GM23338 (cell line): ENCODE measurements at places on chromosomes 7 and 10. TPM values are rescaled to one million over a fixed set of nuclear protein-coding genes. Genes with fewer than 3 reads are reported as not detected.

DNA sequence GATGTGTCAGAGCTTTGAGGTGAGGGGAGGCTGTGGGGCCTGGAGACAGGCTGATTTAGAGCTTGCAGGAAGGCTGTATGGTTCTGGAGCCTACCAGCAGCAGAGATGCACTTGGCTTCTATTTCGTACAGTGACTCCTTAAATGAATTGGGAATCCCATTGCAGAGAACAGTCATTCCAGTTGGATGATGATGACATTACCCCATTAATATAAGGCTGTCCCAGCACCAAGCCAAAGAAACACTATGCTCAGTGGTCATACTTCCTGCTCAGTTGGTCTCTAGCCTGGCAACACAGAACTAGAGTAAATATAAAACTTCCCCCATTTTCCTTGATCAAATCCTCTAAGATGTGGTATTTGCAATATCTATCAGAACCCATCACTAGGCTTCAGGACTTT lies 5.7 kb upstream of the CLEC5A start:
- DNase-seq = no peak

GRCh38 chr10:108956149-108956548 lies 967.2 kb downstream of the XPNPEP1 start:
- no peak for DNase-seq

Gene C7orf33
- total RNA-seq = not detected in 2 replicates

DNA sequence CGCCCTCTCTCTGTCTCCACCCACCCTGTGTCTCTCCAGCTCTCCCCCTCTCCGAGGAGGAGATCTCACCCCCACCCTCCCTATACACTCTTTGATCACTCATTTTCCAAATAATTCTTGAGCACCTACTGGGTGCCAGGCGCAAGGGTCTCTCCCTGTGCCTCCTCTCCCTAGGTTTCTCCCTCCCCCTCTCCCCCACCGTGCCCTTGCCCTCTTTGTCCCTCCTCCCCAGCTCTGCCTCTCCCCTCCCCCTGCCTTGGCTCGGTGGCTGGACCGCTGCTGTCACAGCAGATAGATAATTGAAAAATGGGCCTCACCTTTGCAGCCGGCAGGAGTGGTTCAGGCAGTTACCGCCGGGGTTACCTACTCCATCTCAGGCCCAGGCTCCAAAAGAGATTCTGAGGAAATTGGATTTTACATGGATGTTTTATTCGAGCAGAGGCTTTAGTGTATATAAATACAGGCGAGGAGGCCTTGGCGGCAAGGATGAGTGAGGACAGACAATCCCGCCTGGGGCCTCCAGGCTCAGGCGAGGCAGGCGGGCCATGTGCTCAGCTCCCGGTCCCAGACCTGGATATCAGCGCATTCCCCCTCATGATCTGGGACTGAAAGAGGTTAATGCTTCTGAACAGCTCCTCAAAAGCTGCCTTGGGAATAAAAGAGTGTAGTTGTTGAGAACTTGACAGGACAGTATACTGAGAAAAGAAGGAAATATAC lies 60.8 kb upstream of the BTRC start:
- peak; percentile 55 for DNase-seq

- no peak for DNase-seq
These were observed 6.8 kb downstream of the HILPDA start for GRCh38 chr7:128462460-128462859.

Gene GJD4
- 0.35 TPM in 1 of 2 replicates, not detected in the other for total RNA-seq

Gene OPN1SW
- total RNA-seq = not detected in 2 replicates

Gene SLC26A3
- not detected in 2 replicates for total RNA-seq

- DNase-seq = no peak
These were observed 35.3 kb upstream of the PFKFB3 start for GRCh38 chr10:6167456-6167855.

DNA sequence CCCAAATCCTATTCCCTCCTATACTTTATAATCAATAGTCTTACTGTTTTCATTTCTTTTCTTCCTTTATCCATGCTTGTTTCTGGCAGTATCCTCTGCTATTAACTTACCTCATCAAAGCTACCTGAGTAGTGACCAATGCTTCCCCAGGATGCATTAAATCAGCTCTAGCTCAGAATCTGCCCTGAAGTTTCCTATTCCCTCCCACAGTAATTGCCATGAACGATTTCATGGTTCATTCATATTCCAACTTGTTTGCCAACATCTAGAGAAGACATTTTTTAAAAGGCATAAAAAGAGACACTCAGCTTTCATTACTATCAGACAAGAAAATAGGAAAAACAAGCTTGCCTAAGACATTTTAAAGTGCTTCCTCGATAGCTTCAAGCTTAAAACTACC lies 42.3 kb downstream of the COA1 start:
- no peak for DNase-seq

Gene STRIP2
- total RNA-seq = 7.4 and 10.6 TPM in 2 replicates

DNA sequence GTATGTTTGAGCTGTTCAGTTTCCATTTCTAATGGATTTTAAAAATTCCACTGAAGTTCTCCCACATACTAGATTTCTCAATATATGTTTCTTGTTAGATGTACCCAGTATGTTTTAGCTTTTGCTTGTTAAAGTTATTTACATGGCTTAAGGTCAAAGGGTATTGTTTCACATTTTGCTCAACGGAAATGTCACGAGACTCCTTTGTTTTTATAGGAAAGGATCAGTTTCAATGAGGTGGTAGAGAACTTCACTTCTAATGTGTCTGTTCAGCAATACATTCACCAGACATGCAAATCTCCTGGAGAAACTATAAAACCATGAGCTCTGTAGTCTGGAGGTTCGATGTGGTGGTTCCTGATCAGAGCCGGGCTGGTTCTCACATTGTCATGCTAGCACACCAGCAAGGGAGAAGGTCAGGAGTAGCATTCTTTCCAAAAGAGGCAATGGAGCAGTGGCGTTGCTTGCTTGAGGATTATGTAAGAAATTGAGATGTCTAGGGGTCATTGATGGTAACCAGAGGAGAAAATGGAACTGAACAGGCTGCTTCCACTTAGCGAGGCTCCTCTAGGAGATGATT lies 114.0 kb downstream of the RAB18 start:
- no peak for DNase-seq

Gene CADPS2
- 31.7 and 36.9 TPM in 2 replicates for total RNA-seq

- no peak for DNase-seq
These were observed 69.5 kb downstream of the NPSR1 start for GRCh38 chr7:34727464-34727995.

DNA sequence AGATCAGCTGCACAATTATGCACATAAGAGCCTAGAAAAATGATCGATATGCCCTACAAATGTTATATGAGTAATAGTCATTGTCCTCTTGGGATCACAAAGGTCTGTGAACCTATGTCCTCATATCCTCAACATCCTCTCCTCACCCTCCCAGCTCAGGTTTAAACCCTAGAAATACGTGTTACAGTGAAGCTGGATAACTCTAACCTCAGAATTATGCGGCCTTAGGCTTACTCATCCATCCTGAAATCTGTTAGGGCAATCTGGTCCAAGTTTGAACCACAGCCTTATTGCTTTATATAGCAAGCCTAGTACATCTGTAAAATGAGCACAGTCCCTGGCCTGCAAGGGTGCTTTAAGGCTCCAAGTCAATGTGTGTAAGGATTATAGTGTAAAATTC lies 84.2 kb upstream of the FRMD4A start:
- no peak for DNase-seq

DNA sequence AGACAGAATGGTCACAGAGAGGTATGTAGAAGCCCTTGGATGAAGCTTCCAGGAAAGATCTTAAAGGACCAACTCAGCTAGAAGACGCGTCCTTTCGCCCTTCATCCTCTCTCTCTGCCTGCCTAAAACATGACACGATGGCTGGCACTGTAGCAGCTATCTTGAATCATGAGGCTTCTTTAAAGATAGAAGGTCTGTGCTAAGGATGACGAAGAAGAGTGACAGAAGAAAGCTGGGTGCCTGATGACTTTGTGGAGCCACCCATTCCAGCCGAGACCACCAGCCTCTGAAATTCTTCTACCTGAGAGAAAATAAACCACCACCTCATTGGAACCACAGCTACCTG lies 25.5 kb downstream of the WDR86 start:
- DNase-seq = no peak

Gene H2BK1
- total RNA-seq = not detected in 2 replicates

GRCh38 chr10:71717551-71717951 lies 2.0 kb downstream of the C10orf105 start:
- DNase-seq = no peak

- DNase-seq = no peak
These were observed 230.1 kb upstream of the PRPS1L1 start for GRCh38 chr7:18257711-18258110.

DNA sequence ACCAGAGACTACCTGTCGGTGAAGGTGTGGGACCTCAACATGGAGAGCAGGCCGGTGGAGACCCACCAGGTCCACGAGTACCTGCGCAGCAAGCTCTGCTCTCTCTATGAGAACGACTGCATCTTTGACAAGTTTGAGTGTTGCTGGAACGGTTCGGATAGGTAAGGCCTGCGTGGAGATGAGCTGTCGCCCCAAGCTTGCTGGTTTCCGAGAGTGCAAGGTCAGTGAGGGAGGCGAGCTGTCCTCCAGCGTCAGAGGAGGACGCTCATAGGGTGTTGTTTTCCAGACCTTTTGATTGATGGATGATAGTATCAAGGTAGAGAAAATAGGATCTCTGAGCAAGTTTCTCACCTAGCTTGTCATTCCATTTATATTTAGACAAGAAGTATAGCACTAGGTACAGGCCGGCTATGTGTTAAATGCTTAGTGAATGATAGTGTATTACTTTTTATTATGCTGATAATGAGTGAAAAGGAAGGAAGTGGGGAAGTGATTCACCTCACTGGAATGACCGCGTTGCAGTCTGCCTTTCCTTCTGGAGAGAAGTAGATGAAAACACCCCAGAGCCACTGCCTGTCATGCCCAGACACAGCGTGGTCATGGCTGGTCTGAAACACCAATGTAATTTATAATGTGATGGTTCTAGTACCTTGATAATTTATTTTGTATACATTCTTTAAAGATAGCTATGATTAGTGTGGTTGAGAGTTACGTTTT lies 33.9 kb downstream of the BNIP3 start:
- DNase-seq = no peak
